ENCODE measurements at places on chromosomes 7 and 10. TPM values are rescaled to one million over a fixed set of nuclear protein-coding genes. Genes with fewer than 3 reads are reported as not detected.

DNA sequence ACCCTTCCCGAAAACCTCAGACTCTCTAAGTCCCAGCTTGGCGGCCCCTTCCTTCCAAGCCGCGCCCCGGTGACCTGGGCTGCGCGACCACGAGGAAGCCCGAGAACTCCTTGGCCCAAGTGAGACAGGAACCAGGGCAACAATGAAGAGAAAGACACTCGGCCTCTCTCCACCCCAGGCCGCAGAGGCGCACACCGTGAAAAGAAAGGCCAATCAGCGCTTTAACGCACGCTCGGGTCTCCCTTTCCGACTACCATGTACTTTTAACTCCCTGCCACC is 166.4 kb upstream of the PPP1R3A start:
- no peak for DNase-seq

ABHD11 gene
- 26.8 TPM for polyA plus RNA-seq

GRCh38 chr7:137989094-137989493 is 12.8 kb downstream of the CREB3L2 start:
- no peak for DNase-seq

NOLC1 gene
- polyA plus RNA-seq = 8.6 TPM

C10orf62 gene
- polyA plus RNA-seq = 1.1 TPM

- no peak for DNase-seq
Measured at GRCh38 chr7:112263519-112263918, 57.0 kb downstream of the ZNF277 start.

GRCh38 chr10:30284865-30285594 is 64.0 kb downstream of the MTPAP start:
- DNase-seq = no peak

FAM241B gene
- polyA plus RNA-seq = 3.7 TPM

DNA sequence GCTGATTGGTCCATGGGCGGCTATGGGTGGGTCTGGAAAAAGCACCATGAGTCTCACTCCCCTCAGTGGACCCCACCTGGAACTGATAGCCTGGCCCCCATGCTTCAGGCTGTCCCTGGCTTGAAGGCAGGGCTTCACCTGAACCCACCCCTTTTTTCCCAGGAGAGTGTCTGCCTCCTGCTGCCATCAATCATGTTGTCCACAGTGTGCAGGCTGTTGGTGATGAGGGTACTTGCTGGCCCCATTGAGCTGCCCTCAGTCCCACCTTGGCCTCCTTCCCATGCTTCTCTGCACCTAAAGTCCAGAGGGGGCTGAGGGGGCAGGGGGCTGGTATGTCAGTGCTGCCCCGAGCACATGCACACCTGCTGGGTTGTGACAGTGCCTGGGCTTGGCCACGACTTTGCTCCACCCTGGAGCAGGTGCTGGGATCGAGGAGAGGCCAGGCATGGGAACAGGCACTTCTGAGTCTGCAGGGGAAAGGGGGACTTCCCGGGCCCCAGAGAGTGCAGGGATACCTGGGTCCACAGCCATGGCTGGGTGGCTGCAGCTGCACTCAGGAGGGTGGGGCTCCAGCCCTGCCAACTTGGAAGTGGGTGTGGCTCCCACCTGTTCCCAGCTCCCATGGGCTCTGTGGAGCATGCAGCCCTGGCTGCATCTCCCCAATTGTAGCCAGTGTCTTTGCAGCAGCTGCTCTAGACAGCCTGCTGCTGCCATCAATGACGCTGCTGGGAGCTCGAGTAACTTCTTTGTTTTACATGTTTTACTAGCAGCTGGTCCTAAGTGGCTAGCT is 56.9 kb downstream of the ADK start:
- DNase-seq = no peak

- DNase-seq = no peak
Measured at GRCh38 chr7:8564281-8564680, 130.9 kb downstream of the NXPH1 start.

- DNase-seq = no peak
Measured at GRCh38 chr7:131329176-131329570, 1.5 kb downstream of the MKLN1 start.

DNA sequence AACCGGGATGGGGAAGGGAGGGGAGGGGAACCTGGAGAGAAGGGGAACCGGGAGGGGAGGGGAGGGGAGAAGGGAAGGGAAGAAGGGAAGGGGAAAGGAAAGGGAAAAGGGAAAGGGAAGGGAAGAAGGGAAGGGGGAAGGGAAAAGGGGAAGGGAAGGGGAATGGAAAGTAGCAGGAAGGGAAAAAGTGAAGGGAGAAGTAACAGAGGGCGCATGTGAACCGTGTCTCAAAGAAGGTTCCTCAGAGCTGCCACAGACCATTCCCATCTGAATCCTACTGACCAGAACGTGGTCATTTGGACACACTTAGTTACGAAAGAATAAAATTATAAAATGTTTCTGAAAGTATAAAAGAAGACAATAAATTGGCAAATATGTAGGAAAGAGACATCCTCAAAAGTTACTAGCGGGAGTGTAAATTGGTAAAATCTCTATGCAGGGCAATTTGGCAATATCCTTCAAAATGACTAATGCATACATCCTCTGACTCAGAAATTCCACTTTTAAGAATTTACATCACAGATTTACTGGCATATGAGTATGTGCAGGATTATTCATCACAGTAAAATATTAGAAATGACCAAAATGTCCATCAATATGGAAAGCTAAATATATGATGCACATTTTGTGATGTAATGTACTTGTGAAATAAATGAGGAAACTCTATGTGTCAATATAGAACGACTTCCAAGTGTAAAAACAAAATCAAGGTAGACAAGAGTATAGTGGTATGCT is 12.9 kb downstream of the C10orf67 start:
- DNase-seq = no peak

DNA sequence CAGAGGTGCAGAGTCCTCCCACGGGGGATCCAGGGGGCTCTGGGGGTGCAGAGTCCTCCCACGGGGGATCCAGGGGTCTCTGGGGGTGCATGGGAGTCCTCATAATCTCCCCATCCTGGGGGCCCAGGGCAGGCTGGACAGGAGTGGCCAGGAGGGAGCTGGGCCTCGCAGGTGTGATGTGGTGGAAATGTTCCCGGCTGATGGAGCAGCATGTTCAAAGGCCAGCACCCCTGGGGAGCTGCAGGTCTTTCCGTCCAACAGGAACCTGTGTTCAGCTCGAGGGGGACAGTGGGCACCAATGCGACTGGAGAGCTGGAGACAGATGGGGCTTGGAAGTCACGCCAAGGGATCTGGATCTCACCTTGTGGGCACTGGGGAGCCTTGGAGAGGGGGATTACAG is 38.5 kb upstream of the PSMG3 start:
- no peak for DNase-seq
